ENCODE measurements at places on chromosomes 5 and 9.

- no peak for DNase-seq
These were observed 159.8 kb downstream of the TMC1 start for GRCh38 chr9:72681283-72681630.

GRCh38 chr5:156475182-156476157 lies 148.5 kb downstream of the SGCD start:
- DNase-seq, result peak; percentile 82

DNA sequence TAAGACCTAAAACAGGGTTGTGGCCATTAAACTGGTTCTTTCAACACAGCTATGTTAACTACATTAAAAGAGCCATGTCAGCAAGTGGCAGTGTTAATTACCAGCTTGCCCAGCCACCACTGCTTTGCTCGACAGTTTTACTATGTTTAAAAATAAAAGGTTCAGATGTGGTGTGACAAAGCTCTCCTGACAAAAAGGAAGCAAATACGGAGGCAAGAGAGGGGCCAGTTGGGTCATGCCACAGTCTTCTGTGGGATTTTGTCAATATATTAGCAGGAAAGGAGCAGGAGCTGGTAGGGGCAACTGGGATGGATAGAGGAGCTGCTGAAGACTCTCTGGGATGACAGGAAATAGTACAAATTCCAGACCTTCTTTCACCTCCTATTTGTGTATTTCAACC lies 113.5 kb upstream of the PCA3 start:
- no peak for DNase-seq

DNA sequence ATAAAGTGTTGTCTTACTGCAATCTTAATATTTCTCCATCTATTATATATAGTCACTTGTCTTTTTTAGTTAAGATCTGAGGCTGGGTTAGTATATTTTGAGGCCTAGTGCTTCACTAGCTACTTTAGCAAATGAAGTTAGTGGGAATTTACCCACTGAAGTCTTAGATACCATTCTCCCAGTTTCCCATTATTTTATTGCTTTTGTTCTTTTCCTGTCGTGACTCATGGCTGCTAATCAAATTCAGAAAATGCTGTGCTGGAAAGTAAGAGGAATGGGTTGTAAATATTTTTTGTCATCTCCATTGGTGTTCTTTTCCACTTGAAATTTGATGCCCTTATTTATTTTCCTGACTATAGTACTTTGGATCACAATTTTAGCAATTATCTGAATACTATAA lies 14.2 kb downstream of the TCERG1 start:
- no peak for DNase-seq

DNA sequence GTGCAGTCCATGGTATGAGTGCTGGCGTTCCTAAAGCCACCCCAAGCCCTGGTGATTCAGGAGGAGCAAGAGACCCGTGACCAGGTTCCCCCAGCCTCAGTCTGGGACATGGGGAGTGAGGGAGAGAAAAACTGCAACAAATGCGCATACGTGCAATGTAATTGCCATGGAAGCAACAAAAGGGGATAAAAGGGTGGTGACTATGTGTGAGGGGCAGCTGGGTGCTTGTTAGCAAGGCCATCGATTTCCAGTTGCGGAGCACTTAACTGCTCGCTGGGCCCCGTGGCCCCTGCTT lies 709 bp upstream of the SH3PXD2B start:
- DNase-seq, result no peak

DNA sequence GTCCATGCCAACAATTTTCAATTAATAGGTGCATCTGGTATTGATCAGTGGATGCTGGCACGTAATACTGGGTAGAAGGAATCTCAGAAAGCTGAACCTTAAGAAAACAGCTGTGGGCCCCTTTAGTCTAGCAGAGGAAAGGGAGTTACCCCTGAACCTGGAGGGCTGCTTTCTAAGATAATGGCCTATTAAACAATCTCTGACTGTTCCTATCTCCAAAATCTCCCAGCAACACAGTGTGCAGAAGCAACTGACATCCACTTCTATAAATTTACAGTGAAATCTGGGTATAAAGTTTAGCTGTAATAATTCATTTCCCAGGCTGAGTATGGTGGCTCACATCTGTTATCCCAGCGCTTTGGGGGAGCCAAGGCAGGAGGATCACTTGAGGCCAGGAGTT lies 198.8 kb downstream of the MAPKAP1 start:
- no peak for DNase-seq

GRCh38 chr5:34718516-34718915 lies 62.4 kb downstream of the RAI14 start:
- no peak for DNase-seq

DNA sequence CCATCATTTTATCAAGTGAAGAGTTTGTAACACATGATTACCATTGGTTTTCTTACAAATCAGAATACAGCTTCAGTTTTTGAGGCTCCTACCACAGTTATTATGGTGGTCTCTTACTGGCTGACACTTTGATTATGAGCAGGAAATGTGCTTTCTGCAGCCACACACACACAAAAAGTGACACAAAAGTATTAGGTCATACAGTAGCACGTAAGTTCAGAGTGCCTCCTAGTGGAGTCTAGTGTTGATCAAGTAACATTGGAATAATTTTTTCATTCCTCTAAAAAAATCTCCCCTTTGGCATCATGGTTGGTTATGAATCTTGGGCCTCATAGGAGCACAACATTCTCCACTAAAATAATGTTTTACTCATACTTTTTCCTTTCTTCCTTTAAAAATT lies 37.6 kb downstream of the PAM start:
- DNase-seq, result no peak

DNA sequence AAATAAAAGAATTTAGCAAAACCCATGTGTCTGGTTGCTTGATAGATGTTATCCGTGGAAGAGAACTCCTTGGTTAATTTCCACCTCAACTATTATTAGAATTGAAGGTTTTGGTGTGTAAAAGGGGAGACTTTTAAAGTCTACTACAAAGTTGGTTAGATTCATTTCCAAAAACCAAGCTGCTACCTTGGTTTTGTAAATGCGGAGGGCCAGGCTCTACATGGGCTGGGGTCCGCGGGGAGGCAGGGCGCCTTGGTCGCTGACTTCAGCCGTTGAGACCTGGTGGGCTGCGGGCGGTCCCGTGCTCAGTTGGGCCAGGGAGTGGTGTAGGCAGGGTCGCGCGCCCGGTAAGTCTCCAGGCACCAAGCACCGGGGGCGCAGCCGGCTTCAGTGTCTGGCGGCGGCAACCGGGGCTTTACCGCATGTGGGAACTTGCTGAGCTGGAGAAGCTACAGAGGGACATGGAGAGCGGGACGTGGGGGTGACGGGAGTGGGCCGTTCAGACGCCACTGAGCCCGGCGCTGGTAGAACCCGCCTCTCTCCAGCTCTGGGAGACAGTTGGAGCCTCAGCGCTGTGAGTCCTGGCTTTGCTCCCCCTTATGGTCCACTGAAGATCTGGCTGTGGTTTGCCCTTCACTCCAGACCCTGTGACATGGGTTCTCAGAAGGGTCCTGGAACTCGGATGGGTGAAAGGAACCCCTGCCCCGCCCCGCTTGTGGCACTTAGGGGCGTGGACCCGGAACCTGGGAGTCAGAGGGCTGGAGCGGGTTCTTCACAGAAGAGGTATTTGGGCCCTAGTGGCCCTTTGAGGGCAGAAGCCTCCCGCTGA lies 11.8 kb downstream of the NR2F1 start:
- DNase-seq, result no peak

- DNase-seq, result no peak
These were observed 24.1 kb downstream of the ZNF484 start for GRCh38 chr9:92853716-92854115.

- DNase-seq, result no peak
These were observed 38.2 kb upstream of the GRAMD2B start for GRCh38 chr5:126384985-126385384.

GRCh38 chr9:90880066-90880465 lies 78.4 kb downstream of the SYK start:
- DNase-seq, result no peak

- DNase-seq, result peak; percentile 45
These were observed 74.3 kb upstream of the SSBP2 start for GRCh38 chr5:81825237-81825636.

- DNase-seq, result peak; percentile 54
These were observed 22.8 kb downstream of the SMIM3 start for GRCh38 chr5:150801117-150801927.

- peak; percentile 15 for DNase-seq
These were observed 16.2 kb downstream of the PGGT1B start for GRCh38 chr5:115246361-115246991.

DNA sequence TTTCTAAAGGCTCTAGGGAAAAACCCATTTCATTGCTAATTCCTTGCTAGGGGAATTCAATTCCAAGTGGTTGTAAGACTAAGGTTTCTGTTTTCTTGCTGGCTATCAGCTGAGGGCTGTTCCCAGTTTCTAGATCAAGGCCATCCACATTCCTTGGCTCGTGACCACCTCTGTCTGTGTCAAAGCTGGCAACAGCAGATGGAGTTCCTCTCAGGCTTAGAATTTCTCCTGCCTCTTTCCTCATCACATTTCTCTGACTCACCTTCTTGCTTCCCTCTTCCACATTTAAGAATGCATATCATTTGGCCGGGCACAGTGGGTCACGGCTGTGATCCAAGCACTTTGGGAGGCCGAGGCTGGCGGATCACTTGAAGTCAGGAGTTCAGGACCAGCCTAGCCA lies 19.0 kb downstream of the DAB2IP start:
- DNase-seq, result no peak

GRCh38 chr9:34233672-34234071 lies 54.8 kb downstream of the UBAP1 start:
- DNase-seq, result no peak

DNA sequence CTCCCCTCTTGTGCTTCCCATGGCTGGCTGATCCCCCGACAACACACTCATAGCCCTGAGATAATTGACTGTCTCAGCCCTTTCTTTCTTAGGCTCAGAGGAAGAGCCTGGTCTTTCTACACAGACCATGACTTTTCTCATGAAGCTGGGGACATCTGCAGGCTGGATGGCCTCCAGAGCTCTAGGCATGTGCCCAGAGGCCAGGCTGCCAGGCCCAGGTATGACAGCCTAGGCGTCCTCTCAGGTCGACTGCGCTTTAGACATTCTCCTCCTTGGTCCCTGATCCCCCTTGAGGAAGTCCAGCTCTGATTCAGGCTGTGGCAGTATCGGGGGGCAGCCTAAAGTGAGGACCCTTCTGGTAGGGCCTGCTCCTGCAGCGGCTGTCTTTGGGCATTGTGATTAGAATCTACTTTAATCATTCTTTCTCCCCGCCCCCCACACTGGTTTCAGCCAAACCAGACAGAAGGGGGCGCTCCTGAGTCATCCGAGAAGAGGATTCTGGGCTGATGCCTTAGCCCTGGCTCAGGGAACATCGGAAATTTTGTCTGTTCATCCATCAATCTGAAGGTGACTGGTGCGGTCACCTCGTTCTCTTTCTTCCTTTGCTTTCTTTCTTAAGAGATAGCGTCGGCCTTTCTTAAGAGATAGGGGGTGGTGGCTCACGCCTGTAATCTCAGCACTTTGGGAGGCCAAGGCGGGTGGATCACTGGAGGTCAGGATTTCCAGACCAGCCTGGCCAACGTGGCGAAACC lies 66.5 kb upstream of the HSPA9 start:
- DNase-seq, result peak; percentile 62

GRCh38 chr5:36569491-36569890 lies 36.9 kb upstream of the SLC1A3 start:
- DNase-seq, result peak; percentile 62

GRCh38 chr9:32525709-32526030 lies 326 bp downstream of the RIGI start:
- peak; percentile 8 for DNase-seq

GRCh38 chr9:122192914-122193525 lies 33.3 kb downstream of the MORN5 start:
- DNase-seq, result no peak

DNA sequence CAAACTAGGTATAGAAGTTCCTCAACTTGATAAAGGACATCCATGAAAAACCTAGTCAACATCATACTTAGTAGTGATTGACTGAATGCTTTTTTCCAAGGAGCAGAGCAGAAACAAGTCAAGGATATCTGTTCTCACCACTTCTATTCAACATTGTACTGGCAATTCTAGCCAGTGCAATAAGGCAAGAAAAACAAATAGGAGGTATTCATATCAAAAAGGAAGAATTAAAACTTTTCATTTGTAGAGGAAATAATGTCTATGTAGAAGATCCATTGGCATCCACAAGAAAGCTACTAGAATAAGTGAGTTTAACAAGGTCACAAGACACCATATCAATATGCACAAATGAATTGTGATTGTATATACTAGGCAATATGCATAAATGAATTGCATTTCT lies 28.2 kb upstream of the ORM1 start:
- no peak for DNase-seq

- peak; percentile 4 for DNase-seq
These were observed 10.0 kb upstream of the CCL28 start for GRCh38 chr5:43422143-43422542.

- DNase-seq, result no peak
These were observed 7.0 kb upstream of the DCAF12 start for GRCh38 chr9:34133436-34133949.

DNA sequence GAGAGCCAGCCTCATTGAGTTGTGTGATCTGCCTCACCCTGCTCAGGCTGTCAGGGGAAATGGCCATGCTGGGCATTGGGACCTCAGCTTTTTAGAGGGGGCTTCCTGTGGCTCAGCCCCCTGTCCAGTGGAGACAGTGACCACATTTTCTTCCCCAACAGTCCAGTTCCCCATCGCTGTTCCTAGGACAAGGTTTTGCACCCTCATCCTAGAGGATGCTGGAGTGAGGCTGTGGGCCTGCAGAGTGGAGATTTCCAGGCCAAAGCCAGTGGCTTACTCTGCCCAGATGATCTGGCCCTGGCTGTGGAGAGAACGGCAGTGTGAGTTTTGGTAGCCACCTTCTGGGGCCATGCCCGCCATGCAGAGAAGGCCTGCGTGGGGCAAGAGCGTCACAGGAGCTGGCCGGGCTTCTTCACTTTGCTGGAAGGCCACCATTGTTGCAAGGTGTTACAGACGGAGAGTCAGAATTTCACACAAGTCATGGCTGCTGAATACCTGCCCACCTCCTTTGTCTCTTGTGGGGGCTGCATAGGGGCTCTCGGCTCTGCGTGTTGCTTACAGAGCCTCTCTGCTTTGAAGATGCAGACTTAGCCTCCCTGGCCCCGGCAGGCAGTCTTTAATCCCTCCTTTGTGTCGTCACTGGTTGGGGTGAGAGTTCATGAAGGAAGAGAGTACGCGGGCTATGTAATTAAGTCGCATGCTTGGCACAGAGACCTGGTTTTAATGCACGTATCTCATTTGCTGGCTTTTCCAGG lies 35.2 kb upstream of the PITX1 start:
- DNase-seq, result no peak

DNA sequence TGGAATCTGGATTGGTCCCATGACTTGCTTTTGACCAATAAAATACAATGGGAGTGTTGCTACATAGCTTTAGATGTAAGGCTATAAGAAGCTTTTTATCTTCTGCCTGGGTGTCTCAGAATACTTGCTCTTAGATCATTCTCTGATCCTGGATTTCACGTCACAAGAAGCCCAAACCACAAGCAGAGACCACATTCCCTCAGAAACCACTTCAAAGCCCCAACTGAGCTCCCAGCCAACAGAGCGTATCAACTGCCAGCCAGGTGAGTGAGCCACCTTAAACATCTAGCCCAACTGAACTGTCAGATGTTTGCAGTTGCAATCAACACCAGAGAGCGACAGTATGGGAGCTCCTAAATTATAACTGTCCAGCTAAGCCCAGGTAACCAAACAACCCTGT lies 687.1 kb downstream of the TLE1 start:
- no peak for DNase-seq
